ENCODE measurements at places on chromosomes 7 and 10.
A peak's percentile ranks its signal among the peaks of the same experiment; 100 is the strongest.

- DNase-seq = no peak
Measured at GRCh38 chr10:21174715-21175495, 277.8 kb upstream of the NEBL start.

DNA sequence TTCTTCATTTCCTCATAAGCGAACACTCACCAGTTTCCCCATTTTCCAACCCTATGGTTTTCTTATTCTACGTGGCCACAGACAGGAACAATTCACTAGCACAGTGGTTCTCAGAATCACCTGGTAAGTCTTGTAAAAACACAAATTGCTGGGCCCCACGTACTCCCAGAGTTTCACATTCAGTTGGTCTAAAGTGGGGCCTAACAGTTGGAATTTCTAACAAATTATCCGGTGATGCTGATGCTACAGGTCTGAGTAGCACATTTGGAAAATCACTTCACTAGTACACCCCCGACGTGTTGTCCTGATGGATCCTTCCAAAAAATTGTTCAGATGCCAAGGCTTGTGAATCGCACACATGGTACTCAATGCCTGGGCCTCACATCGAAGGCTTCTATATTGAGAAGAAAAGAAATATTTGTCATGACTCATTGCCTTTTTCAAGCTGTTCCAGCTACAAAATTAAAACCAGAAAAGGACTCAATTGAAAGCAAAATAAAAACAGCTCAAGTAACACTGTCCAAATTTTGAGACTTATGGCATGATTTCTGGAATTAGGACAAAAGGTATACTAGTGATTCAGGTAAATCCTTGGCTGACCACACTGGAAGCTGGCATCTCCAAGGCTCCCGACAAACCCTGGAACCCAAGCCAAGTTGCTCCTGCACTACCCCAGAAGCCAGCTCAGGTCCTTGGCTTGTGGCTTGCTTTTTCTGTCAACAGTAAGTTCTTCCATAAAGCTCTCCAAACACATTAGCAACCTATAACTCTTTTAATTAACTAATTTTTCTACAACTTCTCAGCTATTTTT lies 12.9 kb upstream of the VIM start:
- DNase-seq = no peak

- no peak for DNase-seq
Measured at GRCh38 chr7:20374399-20374798, 43.7 kb downstream of the ITGB8 start.

DNA sequence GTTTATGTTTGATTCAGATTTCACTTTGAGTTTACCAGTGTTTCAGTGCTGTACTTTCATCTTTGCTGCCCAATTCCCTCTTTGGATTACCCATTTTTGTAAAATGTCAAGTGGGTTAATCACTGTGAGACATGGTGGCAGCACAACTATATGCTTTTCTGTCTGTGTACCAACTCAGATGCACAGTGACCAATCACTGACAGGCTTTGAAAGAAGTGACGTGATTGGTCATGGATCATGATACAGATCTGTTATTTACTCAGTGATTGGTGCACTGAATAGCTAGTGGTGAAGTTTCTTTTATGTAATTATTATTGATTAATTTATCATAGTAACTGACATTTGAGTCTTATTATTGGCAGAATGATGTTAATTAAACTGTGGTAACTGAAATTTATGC lies 126.9 kb downstream of the SDK1 start:
- no peak for DNase-seq

DNA sequence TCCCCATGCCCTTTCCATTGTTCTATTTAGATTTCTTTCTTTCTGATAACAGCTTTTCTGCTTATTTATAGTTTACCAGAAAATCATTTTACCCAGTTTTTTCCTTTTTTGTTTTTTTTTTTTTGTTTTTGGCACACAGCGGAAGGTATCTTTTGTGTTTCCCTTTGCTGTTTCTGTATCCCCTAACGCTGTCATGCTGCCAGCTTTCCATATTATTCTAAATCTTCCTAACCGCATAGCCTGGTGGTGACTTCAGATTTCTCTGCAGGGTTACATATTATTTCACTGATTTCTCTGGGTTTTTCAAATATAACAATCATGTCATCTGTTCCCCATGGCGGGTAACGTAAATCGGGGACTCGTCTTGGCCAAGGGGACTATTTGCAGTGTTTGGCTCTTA lies 4.0 kb upstream of the SLC29A4 start:
- DNase-seq = no peak

DNA sequence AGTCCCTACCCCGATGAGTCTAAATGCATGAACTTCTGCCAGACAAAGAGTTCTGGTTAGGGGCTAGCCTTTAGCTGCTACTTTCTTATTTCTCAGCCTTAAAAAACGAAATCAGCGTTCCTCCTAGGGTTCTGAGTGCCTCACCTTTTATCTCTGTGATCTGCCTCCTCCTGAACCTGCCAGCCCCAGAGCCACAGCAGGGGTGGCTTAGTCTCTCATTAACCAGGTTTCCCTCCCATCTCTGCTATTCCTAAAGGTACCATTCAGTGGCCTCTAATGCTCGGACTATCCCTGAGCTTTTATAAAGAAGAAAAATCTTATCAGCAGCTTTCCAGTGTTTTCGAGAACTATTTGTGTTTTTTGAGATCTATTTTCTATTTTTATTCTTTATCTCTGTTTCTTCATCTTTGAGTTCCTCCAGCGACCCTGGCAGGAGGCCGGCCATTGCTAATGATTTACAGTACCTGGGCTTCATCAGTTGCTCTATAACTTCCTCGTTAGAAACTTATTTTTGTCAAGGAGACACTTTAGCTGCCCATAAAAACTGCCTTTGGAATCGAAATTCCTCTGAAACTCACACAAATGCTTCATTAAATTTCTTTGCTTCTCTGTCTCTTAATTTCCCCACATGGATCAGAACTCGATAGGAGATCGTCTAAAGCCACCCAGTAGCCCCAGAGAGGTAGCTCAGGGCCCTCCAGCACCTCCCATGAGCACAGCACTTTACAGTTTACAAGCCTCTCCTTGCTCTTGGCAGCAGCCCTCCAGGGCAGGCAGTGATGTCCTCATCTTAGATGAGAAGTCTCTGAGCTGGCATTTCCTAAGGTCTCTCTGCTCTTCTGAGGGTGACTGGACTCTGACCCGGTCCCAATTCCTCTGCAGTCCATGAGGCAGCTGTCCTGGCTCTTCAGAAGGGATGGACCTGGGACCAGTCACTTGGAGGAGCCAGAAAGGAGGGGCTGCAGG lies 149.1 kb downstream of the EBF3 start:
- DNase-seq = no peak

GRCh38 chr7:42237811-42238541 lies 967 bp upstream of the GLI3 start:
- DNase-seq = no peak

- DNase-seq = no peak
Measured at GRCh38 chr10:32131388-32131787, 75.2 kb upstream of the KIF5B start.

GRCh38 chr7:151251689-151252560 lies 3.4 kb upstream of the SMARCD3 start:
- DNase-seq = no peak

- no peak for DNase-seq
Measured at GRCh38 chr7:142898377-142899170, 13.0 kb upstream of the TRPV6 start.

- peak; percentile 5 for DNase-seq
Measured at GRCh38 chr7:123635551-123636359, 19.9 kb upstream of the LMOD2 start.

GRCh38 chr7:44094883-44095592 lies 9.1 kb upstream of the AEBP1 start:
- DNase-seq = no peak

DNA sequence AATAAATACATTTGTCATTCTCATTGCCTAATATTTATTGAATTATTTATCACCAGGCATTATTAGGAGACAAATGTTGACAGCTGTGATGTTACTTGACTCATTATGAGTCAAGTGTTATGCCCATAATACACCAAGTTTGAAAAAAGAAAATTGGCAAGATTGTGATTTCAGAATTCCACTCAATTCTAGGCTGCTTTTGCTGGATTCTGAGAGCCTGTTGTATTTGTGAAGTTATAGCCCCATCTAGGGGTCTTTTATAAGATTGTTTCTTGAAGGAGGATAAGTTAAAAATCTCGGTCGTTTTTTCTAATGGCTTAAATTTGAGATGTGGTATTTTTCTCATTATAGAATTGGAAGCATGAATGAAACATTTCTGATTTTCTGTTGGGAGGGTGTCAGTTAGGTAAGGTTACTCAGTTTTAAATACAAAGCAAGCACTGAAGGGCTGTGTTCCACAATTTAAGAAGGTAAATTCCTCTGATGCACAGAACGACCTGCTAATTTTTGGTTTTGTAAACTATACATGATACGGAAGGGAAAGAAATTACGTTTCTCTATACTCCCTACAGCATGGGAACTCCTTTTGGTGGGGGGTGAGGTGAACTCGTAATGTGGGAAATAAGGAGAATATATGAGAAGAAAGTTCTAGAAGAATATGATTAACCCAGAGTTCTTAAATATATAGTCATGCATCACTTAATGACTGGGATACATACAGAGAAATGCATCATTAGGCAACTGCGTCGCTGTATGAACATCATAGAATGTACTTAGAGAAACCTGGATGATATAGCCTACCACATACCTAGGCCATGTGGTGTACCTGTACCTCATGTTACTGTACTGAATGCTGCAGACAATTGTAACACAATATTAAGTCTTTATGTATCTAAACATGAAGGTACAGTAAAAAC lies 2.6 kb downstream of the STK31 start:
- peak; percentile 51 for DNase-seq

DNA sequence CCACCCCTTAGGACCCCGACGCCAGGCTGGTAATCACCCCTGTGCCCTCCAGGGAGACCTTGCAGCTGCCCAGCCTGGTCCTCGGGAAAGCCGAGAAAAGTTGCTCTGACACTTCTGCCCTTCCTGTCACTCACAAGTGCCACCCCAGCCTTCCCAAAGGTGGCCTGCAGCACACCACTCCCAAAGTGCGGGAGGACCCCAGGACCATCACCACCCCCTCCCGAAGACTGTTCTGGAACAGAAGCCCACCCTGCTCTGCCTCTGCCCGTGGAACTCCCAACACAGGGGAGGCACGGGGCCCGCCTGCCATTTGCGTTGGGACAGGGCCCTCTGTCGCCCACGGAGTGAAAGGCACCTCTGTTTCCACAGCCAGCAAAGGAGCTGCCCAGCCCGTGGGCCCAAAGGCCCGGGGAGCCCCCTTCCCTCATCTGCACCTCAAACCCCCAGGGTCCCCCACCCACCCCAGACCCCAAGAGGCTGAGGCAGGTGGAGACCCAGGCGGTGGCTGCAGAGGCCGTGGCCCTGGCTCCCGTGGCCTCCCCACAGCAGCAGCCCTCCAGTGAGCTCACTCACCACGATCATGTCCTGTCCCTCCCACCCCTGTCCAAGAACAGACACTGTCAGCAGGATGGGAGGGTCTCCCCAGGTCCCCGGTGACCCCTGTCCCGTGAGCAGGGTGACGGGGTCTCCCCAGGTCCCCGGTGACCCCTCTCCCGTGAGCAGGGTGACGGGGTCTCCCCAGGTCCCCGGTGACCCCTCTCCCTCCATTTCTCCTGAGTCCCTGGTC lies 47.8 kb upstream of the PPP2R2D start:
- DNase-seq = no peak

GRCh38 chr7:17093461-17093860 lies 205.0 kb upstream of the AHR start:
- no peak for DNase-seq

DNA sequence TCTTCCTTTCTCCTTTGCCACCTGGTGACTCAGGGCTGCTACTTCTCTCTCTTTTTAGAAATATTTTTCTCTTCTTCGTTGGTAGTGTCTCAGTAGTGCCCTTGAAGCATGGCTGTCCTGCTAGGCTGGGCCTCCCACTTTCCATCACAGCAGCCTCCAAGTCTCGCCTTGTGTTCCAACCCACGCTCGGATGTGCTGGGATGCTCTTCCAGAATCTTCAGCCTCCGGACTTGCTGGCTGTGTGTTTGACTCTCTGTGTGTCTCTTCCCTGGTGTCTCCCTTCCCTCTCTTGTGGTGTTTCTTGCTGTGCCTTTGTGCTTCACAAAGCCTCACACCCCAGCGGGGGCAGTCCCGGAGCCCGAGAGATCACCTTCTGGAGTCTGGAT lies 100.5 kb downstream of the INPP5A start:
- DNase-seq = no peak

DNA sequence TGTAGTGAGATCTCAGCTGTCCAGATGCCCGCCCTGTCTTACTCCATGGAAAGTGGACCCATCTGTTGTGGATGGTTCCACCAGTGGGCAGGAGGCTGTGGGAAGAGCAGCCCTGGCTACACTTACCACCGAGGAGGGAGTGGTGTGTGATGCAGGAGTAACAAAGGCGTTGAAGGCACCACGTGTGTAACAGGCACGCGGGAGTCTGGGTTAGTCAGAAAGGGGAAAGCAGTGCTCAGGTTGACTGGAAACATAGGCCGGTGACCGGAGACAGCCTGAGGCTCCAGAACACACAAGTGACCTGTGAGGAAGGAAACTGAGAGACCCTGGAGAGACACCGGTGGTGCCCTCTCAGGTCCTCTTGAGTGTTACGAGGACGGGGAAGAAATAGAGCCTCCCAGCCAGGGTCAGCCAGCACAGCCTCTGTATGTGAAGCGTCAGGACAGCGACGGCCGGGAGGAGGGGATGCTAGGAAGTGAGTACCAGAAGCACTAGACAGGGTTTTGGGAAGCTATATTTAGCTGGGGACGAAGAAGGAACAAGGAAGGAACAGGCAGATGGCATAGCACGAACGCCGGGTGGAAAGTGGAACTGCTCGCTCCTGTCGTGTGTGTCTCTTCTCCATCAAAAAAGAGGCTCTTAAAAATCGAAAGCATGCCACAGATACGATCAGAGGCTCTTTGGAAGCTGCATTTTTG lies 51.7 kb downstream of the DAGLB start:
- DNase-seq = no peak

GRCh38 chr7:127514499-127514898 lies 70.9 kb downstream of the GCC1 start:
- peak; percentile 23 for DNase-seq

- no peak for DNase-seq
Measured at GRCh38 chr7:54705436-54705835, 53.6 kb downstream of the SEC61G start.

DNA sequence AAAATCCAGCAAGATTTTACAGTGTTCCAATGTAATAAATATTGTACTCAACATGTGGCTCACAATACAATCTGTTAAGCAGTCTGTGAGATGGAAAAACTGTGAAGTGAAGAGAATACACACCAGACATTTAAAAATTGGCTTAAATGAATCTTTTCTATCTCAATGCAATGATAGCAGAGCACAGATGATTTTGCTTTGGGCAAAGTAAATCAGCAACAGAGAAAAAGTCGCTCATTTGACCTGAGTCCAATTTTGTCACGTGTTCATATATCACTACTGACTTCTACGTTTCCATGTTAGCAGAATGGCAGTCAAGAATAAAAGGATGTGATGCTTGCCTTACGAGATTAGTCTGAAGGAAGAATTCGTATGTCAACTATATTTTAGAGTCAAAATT lies 506.7 kb downstream of the POM121L12 start:
- DNase-seq = no peak

GRCh38 chr7:155864271-155864985 lies 52.2 kb upstream of the SHH start:
- DNase-seq = no peak

GRCh38 chr10:126059076-126059826 lies 162.9 kb downstream of the FANK1 start:
- no peak for DNase-seq

GRCh38 chr10:46062723-46063428 lies 16.8 kb upstream of the MSMB start:
- DNase-seq = no peak

All from HepG2 (cell line).